ENCODE measurements at places on chromosomes 7 and 10.

GRCh38 chr10:33120275-33120674 lies 162.2 kb upstream of the ITGB1 start:
- DNase-seq: no peak

DNA sequence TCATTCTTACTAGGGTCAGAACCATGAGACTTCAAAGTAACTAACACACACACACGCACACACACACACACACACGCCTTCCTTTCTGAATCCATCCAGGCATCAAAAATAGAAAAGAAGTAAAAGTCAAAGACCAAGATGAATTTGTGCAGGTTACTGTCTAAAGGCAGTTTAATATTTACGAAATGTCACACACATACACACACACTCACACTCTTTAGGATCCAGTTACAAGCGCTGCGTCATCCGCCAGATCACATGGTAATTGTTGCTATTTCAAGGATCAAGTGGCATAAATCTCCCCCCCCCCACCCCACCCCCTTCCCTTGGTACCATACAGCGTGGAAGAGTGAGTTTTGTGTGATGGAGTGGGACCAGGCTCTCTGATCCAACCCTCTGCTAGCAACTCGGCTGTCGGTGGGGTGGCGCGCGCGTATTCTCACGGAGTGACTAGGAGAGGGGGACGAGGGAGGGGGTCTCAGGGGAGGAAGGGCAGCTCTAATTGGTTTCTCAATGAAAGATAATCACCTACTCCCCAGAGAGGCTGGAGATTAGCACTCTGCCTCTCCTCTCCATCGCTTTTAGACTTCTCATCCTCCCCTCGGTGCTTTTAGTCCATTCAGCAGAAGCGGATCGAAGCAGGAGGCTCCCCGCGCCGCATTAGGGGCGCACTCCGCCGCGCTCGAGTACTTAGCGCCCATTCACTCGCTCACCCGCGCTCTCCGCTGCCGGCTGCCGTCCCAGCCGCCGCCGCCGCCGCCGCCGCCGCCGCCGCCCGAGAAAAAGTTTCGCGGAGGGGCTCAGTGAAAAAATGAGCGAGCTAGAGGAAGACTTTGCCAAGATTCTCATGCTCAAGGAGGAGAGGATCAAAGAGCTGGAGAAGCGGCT lies 83.5 kb upstream of the PRKG1 start:
- DNase-seq: no peak

GRCh38 chr7:34622182-34622581 lies 35.8 kb upstream of the NPSR1 start:
- no peak for DNase-seq

- no peak for DNase-seq
These were observed 404.6 kb upstream of the NRP1 start for GRCh38 chr10:33739031-33739430.

Data from stimulated activated CD4-positive, alpha-beta T cell treated with anti-CD3 and anti-CD28 coated beads, Interleukin-12 subunit alpha, Interleukin-12 subunit beta, amount 100 ng/mL, for 4 hours (primary cell).